ENCODE measurements at places on chromosomes 4 and X.

DNA sequence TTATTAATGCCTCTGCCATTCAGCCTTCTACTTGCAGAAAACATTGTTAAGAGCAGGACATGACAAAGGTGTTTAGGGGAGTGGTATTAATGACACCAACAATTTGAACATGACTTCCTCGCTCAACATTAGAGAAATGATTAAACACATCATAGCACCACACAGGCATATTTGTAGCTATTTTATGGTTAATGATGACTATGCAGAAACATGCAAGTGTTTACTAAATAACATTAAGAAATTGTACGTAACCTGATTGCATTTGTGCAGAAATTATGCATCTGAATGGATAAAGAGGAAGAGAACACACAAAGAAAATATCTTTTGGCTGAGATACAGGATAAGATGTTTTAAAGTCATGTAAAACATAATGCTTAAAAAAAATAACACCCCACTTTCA, 323.5 kb downstream of the LDB2 start:
- no peak for DNase-seq

GRCh38 chr4:150890246-150890645, 124.8 kb downstream of the LRBA start:
- no peak for DNase-seq

- DNase-seq, result no peak
Observed at GRCh38 chr4:4750187-4750586, 109.3 kb upstream of the MSX1 start.

- no peak for DNase-seq
Observed at GRCh38 chrX:39814391-39814790, 283.4 kb downstream of the BCOR start.

DNA sequence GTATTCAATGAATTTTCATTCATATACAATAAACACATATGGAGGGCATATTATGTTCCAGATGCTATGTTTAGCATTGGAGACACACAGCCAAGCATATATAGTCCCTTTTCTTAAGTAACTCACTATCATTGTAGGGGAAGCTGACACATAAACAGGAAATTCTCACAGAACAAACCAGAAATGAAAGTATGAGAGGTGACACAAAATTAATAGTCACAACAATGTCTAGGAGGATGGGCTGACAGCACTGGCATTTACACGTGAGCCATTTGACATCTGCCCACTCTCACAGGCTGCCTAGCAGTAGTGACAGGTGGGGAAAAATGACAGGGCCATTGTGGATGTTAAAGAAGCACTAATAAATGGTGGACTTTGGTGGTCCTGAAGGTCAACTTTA, 2.6 kb upstream of the CNOT6L start:
- no peak for DNase-seq

DNA sequence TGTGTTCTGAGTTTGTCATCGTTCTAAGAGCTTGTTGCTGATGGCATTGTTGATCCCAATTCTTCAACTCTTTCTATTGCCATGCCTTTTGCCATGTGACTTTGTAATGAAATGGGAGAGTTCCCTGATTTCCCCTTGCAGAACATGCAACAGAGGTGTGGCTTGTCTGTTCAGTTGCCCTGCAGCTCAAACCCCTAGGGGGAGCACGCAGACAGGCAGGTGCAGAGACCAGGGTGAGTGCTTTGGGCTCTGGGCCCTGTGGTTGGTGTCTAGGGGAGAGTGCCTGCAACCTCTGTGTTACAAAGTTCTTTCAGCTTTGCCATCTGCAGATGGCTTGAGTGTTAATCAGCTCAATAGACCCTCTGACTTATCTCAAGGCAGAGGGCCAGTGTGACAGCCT, 332.7 kb downstream of the MID1IP1 start:
- no peak for DNase-seq
